ENCODE measurements at places on chromosomes 12 and 14.

DNA sequence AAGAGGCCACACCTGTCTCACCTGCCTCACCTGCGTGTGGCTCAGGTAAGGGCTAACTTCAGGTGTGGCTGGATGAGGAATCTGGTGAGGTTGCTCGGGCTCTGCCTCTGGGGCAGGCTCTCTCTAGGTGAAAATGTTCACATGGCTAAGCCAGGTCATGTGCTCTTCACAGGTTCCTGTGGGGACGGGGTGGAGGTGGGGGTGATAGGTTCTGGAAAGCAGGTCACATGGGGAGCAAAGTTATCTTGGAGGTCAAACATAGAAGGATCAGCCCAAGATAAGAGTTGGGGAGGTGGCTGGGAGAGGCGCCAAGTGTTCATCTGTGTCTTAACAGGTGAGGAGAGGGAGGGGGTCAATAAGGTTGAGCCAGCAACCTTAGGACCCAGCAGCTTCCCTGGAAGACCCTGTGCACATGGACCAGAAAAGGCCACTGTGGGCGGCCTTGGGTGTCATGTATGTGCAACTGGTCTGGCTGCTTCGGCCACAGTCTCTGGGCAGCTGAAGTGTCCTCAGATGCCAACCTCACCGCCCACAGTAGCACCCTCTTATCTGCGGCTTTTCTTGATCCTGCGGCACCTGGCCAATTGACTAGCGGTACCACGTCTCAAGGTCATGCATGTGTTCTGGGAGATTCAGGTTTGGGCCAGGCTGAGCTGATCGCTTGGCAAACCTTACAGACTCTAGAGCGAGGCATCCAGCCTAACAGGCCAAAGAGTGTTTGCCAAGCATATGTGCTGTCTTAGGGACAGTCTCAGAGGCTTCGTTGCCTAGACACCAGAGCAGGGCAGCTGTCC, 60.5 kb downstream of the CACNA1C start:
- DNase-seq: no peak

- DNase-seq: no peak
Measured at GRCh38 chr14:105445290-105445689, 25.7 kb downstream of the MTA1 start.

GRCh38 chr12:32583534-32583933, 95.6 kb upstream of the DNM1L start:
- DNase-seq: no peak

- no peak for DNase-seq
Measured at GRCh38 chr14:20143911-20144310, 5.3 kb downstream of the OR4N5 start.

GRCh38 chr12:111434680-111435338, 29.1 kb downstream of the SH2B3 start:
- DNase-seq: peak; percentile 52

- no peak for DNase-seq
Measured at GRCh38 chr14:24885410-24885913, 164.5 kb downstream of the STXBP6 start.

DNA sequence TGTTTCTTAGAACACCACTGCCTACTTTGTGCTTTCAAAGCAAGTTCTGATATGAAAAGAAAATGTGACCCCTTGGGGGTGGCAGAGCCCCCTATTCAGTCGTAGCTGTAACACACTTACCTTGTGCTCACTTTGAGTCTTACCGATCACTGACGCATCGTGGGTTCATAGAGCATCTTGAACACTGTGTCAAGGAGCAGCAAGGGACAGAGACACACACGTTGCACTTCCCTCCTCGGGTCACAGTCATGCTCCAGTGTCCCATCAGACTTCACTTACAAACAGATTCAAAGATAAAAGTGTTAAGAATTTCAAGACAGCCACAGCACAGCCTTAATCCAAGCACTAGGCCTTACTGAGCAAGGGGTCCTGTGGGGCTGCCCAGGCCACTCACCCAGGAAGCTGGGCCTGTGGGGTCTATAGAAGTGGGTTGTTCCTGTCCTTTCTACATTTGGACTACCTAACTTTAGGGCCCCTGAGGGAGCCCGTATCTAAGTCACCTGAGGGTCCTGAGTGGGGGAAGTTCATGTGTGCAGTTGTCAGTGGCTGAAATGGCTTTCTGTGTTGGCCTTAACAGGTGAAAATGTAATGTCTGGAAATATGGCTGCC, 75.4 kb upstream of the BDKRB2 start:
- no peak for DNase-seq

DNA sequence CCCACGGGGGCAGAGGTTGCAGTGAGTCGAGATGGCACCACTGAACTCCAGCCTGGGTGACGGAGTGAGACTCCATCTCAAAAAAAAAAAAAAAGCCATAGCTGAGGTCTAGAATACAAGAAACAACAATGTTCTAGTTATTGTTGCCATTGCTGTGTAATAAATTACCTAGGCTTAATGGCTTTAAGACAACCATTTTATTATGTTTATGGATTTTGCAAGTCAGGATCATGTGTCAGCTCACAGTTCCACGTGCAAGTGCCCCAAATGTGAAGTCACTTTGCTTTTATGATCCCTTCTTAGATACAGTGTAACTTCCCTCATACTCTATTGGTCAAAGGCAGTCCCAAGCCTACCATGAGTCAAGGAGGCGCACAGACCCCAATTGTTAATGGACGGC, 49.5 kb upstream of the RIC8B start:
- no peak for DNase-seq

DNA sequence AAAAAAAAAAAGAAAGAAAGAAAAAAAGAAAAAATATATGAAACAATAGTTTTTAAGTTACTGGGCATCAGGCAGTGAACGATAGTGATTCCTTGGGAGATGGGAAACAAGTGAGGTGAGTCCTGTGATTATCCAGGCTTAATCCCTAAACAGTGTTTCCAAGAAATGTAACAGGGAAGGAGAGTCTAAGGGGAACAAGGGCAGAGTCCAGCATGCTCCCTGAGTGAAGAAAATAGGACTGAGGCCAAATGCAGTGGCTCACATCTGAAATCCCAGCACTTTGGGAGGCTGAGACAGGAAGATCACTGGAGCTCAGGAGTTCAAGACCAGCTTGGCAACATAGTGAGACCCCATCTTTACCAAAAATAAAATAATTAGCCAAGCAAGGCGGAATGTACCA, 40.7 kb downstream of the R3HDM2 start:
- no peak for DNase-seq

DNA sequence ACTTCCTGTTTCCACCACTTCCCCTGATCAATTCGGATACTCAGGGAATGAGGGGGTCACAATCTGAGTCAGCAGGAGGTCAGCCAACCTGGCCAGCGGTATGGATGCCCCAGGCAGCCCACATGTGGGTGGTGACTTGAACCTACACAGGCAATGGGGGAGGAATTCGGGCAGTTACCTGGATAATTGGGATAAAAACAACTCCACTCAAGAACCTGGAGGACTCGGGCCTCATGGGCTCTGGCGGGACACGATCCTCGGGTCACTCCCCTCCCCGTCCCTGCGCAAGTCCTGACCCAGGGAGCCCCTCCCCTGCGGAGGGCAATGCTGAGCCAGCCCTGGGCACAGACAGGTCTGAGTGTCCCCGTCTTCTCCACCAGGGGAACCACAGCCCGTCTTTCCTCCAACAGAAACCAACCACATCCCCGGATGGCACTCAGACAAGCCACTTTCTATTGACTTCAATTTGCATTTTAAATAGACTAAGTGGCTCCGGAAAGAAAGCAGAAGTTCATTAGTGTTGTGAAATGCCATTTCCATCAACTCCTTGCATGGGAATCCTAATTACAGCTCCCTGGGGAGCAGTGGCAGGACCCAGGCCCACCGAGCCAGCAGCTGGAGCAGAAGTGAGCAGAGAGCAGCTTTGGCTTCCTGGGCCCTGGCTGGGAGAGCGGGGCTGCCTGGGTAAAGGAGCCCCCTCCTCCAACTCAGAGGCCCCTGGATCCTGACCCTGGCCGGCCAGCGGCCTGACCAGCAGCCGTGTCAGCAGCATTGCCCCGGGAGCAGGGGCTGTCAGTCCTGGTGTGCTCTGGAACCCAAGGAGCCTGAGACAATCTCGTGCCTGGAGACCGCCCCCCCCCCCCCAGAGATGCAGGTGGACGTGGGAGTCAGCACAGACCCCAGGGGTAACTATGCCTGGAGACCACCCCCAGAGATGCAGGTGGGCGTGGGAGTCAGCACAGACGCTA, 374.1 kb downstream of the ADGRD1 start:
- no peak for DNase-seq

DNA sequence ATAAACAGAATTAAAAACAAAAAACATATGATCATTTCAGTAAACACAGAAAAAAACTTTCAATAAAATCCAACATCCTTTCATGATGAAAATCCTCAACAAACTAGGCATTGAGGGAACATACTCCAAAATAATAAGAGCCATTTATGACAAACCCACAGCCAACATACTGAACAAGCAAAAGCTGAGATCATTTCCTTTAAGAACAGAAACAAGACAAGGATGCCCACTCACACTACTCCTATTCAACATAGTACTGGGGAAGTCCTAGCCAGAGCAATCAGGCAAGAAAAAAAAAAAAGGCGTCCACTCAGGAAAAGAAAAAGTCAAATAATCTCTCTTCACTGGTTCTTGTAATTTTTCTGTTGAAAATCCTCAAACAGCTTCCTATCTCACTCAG, 30.1 kb downstream of the MRPL42 start:
- DNase-seq: no peak

DNA sequence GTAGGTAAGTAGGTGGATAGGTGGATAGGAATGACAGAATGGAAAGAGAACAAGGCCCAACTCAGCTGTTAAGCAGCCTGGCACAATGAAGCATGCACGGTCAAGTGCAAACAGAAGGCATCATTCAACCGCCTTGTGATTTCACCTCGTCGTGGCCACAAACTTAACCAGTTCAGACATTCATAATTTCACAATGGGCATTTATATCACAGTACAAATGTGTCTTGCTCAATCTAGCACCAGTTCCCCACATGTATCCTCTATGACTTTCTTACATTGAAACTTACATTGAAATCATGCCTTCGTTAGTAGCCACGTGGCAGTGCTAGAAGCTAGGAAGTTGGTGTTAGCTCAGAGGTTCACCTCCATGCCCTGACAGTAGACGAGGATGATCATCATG, 207.5 kb downstream of the ETV6 start:
- no peak for DNase-seq

DNA sequence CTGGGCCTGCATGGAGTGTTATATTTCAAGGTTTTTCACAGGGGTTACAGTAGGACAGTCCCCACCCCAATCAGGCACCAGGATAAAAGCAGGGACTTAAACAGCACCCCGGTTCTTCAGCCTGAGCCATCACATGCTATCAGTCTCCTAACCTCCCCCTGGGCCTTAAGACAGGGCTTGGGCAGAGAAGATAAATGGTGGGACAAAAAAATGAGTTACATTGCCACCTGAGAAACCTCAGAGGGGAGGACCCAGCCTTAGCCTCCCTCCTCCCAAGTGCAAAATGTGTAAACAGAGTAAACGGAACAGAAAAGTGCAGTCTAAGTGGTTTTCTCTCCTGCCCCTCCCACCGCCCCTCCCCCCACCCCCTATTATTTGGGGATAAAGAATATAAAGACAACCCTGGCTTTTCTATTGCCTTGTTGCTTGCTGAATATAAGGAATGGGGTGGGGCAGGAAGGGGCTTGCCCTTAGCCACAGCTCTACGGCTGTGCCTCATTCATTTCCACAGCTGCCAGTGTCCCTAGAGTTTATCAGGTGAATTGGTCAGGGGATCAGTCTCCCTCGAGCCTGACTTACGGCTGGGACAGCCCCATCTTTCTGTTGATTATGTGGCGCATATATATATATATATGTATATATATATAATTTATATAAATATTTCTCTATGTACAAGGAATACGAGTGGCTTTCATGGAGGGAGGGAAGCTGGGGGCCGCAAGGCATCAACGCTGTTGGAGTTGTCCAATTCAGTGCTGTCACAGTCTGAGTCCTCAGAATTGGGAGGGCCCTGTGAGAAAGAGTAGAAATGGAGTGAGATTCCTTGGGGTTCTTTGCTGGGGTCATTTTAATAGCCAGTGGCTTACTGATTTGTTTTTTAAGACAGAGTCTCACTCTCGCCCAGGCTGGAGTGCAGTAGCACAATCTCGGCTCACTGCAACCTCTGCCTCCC, 18.5 kb downstream of the MAP3K12 start:
- DNase-seq: no peak

DNA sequence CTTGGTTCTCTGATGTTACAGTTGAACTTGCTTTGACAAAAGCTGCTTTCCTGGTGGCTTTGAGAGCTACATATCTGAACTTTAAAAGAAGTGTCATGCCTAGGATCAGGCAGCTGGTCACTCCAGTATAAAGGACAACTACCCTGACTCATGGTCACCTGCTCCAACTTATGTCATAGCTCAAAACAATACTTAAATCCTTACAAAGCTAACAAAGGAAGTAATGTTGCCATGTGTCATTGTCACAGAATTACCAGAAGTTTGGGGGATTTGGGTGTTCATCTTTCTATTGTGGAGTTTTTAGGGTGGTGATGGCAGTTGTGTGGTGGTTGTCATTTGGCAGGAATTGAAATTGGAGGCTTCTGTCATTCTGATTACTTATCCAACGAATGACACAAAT, 1.8 kb upstream of the TCP11L2 start:
- DNase-seq: no peak

- peak; percentile 88 for DNase-seq
Measured at GRCh38 chr14:23094666-23095195, at the start of gene ACIN1. Gene ACIN1, minus strand, starts transcription at chr14:23095136. Its CDS starts 24 bp downstream, at chr14:23095112.

- peak; percentile 40 for DNase-seq
Measured at GRCh38 chr14:61812347-61813095, 50.3 kb downstream of the SNAPC1 start.

- no peak for DNase-seq
Measured at GRCh38 chr12:122527478-122527944, 462 bp downstream of the KNTC1 start.

- DNase-seq: peak; percentile 88
Measured at GRCh38 chr12:132279184-132279889, 50.1 kb downstream of the GALNT9 start.

Data from right hindlimb (tissue), 1 donor.